Stimulated activated naive CD4-positive, alpha-beta T cell treated with Interleukin-2 at 50 U/mL for 16 hours (primary cell): ENCODE measurements at places on chromosomes 11 and 22.

DNA sequence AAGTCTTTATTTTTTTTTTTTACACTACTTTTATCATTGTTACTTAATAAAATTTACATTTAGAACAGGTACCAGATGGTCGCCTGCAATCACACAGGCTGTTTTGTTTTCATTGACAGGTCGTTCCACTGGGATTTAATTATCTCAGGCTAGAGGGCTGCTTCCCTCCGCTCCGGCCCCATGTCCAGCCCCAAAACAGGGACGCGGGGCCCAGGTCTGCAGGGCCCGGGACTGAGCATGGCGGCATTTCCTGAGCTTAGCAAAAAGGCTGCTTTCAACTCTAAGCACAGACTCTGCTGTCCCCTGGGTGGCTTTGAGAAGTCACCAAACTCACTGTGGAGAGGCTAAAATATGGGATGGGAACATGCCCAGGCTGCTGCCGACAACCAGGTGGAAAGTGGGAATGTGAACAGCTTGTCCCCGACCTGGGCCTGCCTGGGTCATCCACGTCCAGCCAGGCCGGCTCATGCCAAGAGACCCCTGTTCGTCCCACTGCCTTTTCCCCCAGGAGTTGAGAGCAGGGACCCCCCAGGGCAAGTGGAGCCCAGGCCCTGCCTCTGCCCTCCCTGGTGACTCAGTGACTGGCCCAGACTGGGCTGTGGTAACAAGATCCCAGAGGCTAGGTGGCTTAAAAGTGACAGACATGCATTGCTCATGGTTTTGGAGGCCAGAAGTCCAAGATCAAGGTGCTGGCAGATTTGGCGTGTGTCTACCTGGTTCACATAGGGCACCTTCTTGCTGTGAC is 150.0 kb downstream of the SHANK2 start:
- no peak for DNase-seq

- DNase-seq = no peak
Measured at GRCh38 chr11:73648571-73649046, 2.2 kb downstream of the PLEKHB1 start.

DNA sequence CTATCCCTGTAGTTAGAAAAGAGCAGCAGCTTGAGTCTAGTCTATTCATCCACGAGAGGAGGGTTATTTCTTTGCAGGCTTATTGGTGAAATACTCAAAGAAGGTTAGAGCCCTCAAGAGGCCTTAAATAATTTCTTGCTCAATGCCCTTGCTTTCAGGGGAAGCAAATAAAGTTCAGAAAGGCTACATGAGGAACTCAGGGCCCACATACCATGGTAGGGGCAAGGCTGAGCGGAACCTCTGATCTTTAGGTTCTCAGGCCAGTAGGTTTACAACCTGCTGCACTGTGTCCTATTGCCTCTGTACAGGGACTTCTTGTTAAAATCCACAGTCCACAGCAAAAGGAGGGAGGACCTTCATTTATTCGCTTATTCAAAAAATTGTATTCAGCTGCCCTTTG is 101.7 kb downstream of the ADAMTS15 start:
- DNase-seq = no peak

- DNase-seq = no peak
Measured at GRCh38 chr22:41334215-41334614, 32.9 kb downstream of the ZC3H7B start.

DNA sequence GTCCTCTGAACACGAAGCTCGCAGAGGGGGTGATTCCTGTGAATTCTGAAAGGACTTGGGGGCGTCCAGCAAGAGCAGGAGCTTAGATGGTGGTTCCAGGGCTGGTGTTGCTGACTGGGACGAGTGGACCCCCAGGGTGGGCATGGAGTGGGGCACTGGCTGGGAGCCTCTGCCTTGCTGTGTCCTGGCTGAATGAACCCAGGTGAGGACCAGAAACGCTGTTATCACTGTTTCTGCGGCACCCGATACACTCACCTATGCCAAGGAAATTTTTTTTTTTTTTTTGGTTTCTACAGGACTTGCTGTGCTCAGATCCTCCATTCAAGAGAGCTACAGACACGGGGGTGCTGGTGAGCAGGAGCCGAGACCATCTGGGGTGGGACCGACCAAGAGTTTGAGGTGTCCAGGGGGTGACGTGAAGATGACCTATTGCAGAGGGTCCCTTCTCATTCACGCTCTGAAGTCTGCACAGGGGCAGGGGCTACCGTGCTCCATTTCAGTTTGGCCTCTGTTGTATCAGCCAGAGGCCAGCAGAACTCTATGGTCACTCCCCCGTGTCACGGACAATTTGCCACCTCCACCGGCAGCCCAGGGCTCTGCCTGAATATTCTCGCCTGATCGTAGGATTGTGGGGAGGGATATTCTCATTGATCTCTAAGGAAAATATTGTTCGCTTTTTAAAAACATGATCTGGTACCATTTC is 3.6 kb downstream of the SMIM38 start:
- no peak for DNase-seq

GRCh38 chr11:16678466-16679116 is 59.9 kb upstream of the C11orf58 start:
- DNase-seq = no peak

DNA sequence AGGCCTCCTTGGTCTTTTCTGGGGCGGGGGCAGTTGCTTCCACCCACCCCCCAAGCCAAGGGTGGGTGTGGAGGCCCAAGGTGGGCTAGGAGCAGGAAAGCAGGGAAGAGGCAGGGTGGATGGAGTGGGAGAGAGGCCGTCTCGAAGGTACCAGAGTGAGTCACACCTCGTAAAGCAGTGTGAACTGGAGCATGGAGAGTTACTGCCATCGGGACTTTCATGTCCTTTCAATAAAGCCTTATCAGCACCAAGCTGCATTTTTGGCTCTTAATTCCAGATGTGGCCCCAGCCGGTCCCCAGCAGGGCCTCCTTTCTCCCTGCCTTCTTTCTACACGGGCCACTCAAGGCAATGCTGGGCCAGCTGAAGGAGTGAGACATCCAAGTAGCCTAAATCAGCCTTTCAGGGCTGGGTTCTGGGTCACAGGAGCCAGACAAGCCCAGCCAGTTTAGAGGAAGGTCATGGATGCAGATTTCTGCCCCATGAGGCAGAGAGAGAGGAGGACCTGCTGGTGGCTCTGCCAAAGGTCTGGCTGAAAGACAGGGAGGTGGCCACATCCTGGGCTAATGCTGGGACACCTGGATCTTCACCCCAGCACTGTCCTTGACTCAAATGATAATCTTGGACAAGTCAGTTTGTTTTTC is 59.0 kb upstream of the CD82 start:
- DNase-seq = no peak

DNA sequence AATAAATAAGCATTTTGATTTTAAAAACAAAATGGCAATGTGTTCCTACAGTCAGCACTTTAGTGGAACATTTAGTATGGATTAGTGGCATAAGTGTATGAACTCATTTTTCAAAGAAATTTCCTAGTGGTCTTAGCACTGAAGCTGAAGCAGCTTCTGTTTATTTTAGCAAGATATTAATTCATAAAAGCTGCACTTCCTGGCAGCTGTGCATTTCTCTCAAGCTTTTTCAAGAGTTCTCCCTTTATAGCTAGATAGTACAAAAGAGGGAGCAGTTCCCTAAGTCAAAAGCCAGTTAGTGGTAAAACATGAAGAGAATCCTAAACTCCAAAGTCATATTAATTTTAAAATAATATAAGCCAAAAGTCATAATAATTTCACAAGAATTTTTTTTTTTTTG is 1036.0 kb upstream of the CCDC90B start:
- no peak for DNase-seq

- no peak for DNase-seq
Measured at GRCh38 chr11:69449320-69450063, 32.0 kb upstream of the LINC01488 start.

- no peak for DNase-seq
Measured at GRCh38 chr22:43889860-43890253, 2.0 kb downstream of the PNPLA5 start.

DNA sequence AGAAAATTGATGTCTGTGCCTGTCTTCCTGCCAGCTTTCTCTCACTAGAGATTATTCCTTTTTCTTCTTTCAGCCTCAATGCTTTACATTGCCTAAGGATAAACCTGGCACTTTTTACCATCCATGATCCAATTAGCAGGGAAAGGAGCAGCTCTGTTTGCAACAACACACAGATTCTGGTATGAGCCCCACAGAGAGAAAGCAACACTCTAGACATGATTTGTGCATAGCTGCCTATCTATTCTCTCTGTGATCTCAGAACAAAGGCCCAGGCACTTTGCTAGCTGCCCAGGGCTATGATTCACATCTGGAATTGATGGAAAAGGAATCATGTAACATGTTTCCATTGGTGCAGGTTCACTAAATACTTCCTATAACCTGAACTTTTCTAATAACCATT is 685.0 kb downstream of the ETS1 start:
- DNase-seq = no peak

GRCh38 chr11:92397221-92397755 is 172.7 kb downstream of the FAT3 start:
- DNase-seq = no peak

GRCh38 chr11:34178209-34178821 is 72.9 kb downstream of the NAT10 start:
- DNase-seq = no peak

- no peak for DNase-seq
Measured at GRCh38 chr11:69450064-69450856, 31.2 kb upstream of the LINC01488 start.

DNA sequence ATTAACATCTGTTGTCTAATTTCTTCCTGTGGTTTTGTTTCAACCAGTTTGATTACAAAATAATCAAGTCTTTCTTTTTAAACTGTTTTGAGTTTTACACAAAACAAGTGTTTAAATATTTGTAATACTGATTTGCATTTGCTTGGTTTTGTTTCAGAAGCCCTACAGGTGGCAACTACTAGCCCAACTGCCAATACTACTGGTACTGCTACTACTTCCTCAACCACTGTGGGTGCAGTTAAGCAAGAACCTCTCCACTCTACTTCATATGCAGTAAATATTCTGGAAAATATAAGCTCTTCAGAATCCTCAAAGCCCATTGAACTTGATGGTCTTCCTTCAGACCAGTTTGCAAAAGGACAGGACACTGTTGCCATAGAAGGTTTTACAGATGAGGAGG is 61.1 kb downstream of the QSER1 start:
- DNase-seq = no peak

- DNase-seq = no peak
Measured at GRCh38 chr11:114131461-114131864, 72.0 kb downstream of the ZBTB16 start.

- DNase-seq = no peak
Measured at GRCh38 chr22:30695351-30695851, 727 bp downstream of the OSBP2 start.

- DNase-seq = no peak
Measured at GRCh38 chr11:132448334-132448995, 1078.0 kb downstream of the NTM start.

DNA sequence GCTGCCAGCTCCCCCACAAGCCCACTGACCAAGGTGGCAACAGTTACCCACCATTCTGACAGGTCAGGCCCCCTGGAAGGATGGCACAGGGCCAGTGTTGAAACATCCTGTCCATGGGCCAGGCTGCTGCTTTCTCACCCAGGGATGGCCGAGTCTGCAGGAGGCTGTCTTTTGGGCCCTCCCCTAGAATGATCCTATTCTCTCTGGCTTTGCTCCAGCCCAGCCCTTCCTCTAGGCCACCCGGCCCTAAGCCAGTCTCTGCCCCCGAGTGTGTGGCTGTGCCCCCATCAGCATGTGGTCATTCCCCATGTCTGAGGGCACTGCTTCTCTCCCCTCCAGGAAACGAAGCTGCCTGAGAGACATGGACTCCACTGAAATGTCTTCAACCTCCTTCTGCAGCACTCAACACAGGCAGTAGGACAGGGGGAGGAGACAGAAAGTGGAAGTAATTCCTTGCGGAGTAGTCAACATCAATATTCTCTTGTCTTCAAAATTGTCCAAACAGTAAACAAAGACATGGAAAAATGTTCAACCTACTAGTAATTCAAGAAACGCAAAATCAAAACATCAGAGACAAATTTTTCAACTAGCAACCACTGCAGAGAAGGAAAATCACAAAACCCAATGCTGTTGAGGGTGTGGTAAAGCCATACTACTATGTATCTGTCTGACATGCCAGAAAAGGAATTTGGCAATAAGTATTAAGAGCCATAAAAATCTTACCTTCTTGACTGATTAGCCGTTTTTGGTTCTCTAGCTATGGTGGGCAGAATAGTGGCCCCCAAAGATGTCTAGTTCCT is 5.1 kb upstream of the SCARF2 start:
- DNase-seq = no peak

DNA sequence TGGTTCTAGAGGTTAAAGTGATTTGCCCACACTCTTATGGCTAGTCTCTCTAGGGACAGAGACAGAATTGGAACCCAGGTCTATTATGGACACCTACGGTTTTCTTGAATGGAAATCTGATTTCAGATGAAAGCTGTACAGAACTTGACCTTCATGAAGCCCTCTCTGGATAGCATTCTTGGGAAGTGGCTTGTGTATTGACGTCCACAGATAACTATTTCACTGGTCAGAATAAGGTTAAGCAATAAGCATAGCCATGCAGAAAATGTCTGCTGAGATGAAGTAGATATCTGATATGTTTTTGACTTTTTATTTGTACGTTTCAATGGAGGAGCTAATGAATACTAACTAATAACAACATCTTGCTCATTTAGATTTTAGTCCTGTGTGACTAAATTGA is 1.1 kb downstream of the TLCD5 start:
- DNase-seq = no peak

DNA sequence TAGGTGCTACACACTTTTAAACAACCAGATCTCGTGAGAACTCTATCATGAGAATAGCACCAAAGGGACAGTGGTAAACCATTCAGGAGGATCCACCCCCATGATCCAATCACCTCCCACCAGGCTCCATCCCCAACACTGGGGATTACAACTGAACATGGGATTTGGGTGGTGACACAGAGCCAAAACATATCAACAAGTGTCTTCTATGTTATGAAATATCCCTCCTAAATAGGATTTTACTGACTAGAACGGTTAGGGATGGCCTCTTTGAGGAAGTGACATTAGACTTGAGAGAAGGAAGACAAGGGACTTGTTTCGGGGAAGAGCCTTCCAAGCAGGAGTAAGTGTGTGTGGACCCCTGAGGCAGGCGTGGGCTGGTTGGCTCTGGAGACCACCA is 11.9 kb upstream of the MRPL11 start:
- no peak for DNase-seq

DNA sequence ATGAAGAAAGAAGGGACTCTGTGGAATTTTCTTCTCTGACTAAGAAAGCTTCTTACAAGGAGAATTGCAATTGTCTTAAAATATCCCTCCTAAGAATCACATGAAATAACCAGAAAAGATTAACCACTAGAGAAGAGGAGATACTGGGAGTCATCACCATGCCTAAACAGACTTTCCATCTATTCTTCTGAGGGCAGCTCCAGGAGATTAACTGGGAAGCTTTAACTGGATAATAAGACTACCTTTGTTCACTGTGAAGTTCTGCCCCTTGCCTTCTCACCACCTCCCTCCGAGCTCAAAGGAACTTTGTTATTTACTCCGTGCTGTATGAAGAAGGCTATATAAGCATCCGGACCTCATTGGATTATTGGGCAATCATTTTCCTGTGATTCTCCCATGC is 24.5 kb upstream of the MMP7 start:
- no peak for DNase-seq

GRCh38 chr11:68651208-68651984 is 32.9 kb upstream of the GAL start:
- no peak for DNase-seq
